ENCODE measurements at places on chromosomes 1 and 21.
A peak's percentile ranks its signal among the peaks of the same experiment; 100 is the strongest.

- no peak for DNase-seq
- no peaks in the 10 kb centered on the region for H3K36me3 ChIP-seq
- no peaks in the 10 kb centered on the region for H3K4me1 ChIP-seq
- H3K27ac ChIP-seq: no peak overlapping the region
- H3K4me3 ChIP-seq: no peak overlapping the region
Observed at GRCh38 chr1:20932437-20932977, 145.4 kb upstream of the HP1BP3 start.

GRCh38 chr1:182875889-182876288, 36.7 kb downstream of the DHX9 start:
- no peaks in the 10 kb centered on the region for H3K27me3 ChIP-seq
- peaks cover 100% of the 10 kb centered on the region for H3K36me3 ChIP-seq
- no peaks in the 10 kb centered on the region for H3K4me1 ChIP-seq
- no peak overlapping the region for H3K27ac ChIP-seq

DNA sequence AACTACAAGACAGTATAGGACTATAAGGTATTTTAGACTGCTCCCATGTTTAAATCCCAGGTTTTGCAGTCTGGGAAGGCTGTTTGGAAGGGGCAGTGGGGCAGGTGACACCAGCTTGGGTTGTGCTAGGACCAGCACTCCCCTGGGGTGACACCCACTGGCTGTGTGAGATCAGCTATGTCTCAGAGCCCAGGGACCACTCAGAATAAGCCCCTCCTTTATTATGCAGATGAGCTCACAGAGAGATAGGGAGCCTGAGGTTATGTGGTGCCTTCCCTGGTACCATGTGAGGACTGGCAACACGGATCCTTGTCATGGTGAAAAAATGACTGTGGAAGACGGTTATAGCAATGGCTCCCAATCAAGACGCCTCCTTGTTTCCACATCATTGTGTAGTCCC, 71.0 kb downstream of the NENF start:
- H3K27ac ChIP-seq: no peak overlapping the region
- H3K36me3 ChIP-seq: no peaks in the 10 kb centered on the region
- H3K4me3 ChIP-seq: no peak overlapping the region
- peak; percentile 56 for DNase-seq
- peaks cover 9% of the 10 kb centered on the region for H3K27me3 ChIP-seq
- peaks cover 1% of the 10 kb centered on the region for H3K4me1 ChIP-seq

- H3K4me3 ChIP-seq: no peak overlapping the region
- H3K36me3 ChIP-seq: no peaks in the 10 kb centered on the region
- peaks cover 8% of the 10 kb centered on the region for H3K27me3 ChIP-seq
- no peak for DNase-seq
- H3K27ac ChIP-seq: no peak overlapping the region
- H3K4me1 ChIP-seq: peaks cover 61% of the 10 kb centered on the region
Observed at GRCh38 chr1:228215663-228216116, 7.8 kb downstream of the OBSCN start.
